CD4-positive, CD25-positive, alpha-beta regulatory T cell (primary cell): ENCODE measurements at places on chromosomes 7 and 10. TPM values are rescaled to one million over a fixed set of nuclear protein-coding genes. Genes with fewer than 3 reads are reported as not detected.

Gene VWA2
- polyA plus RNA-seq = not detected

Gene CASD1
- polyA plus RNA-seq = 7.8 TPM

Gene CYP3A7
- not detected for polyA plus RNA-seq

Gene SLC16A9
- not detected for polyA plus RNA-seq

Gene PSD
- 2.6 TPM for polyA plus RNA-seq

Gene NRAP
- not detected for polyA plus RNA-seq

Gene NXPH1
- not detected for polyA plus RNA-seq

Gene SPAG6
- polyA plus RNA-seq = 0.18 TPM

Gene LRRC17
- 0.40 TPM for polyA plus RNA-seq

Gene ITGA8
- polyA plus RNA-seq = not detected

Gene COL13A1
- not detected for polyA plus RNA-seq

Gene ANXA8
- not detected for polyA plus RNA-seq

Gene CALML5
- polyA plus RNA-seq = not detected

Gene CALCR
- polyA plus RNA-seq = not detected

Gene CALHM1
- polyA plus RNA-seq = not detected

Gene PRLHR
- polyA plus RNA-seq = not detected

Gene HEPACAM2
- not detected for polyA plus RNA-seq

Gene PON3
- polyA plus RNA-seq = not detected

Gene TFEC
- not detected for polyA plus RNA-seq

Gene TMUB1
- polyA plus RNA-seq = 45.2 TPM

Gene PNLIPRP1
- not detected for polyA plus RNA-seq

Gene FIGNL1
- polyA plus RNA-seq = 11.4 TPM

Gene ENTPD7
- polyA plus RNA-seq = 0.94 TPM

Gene STOX1
- not detected for polyA plus RNA-seq

Gene ADO
- polyA plus RNA-seq = 2.7 TPM

Gene TMEM236
- 0.15 TPM for polyA plus RNA-seq

Gene CHRM2
- polyA plus RNA-seq = not detected

Gene PDE1C
- not detected for polyA plus RNA-seq

Gene MSMB
- polyA plus RNA-seq = not detected

Gene INSYN2A
- polyA plus RNA-seq = not detected

Gene FKBP6
- polyA plus RNA-seq = not detected

Gene EBF3
- not detected for polyA plus RNA-seq
